ENCODE measurements at places on chromosomes 5 and 9.

GRCh38 chr9:100011062-100011681 is 87.6 kb downstream of the ERP44 start:
- DNase-seq, result peak; percentile 13

DNA sequence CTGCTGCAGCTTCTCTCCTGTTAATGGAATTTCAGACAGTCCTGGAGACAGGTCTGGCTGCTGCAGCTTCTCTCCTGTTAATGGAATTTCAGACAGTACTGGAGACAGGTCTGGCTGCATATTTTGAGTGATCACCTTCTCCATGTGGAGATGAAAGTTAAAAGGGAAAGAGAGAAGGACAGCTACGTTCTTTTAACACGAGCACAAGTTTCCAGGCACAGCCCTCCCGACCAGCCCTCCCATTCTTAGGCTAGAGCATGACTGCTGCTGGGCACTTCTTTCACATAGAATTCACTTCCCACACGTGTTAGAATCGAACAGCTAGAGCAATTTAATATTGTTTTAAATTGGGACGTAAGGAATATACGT is 133.3 kb upstream of the DMRT1 start:
- no peak for DNase-seq

DNA sequence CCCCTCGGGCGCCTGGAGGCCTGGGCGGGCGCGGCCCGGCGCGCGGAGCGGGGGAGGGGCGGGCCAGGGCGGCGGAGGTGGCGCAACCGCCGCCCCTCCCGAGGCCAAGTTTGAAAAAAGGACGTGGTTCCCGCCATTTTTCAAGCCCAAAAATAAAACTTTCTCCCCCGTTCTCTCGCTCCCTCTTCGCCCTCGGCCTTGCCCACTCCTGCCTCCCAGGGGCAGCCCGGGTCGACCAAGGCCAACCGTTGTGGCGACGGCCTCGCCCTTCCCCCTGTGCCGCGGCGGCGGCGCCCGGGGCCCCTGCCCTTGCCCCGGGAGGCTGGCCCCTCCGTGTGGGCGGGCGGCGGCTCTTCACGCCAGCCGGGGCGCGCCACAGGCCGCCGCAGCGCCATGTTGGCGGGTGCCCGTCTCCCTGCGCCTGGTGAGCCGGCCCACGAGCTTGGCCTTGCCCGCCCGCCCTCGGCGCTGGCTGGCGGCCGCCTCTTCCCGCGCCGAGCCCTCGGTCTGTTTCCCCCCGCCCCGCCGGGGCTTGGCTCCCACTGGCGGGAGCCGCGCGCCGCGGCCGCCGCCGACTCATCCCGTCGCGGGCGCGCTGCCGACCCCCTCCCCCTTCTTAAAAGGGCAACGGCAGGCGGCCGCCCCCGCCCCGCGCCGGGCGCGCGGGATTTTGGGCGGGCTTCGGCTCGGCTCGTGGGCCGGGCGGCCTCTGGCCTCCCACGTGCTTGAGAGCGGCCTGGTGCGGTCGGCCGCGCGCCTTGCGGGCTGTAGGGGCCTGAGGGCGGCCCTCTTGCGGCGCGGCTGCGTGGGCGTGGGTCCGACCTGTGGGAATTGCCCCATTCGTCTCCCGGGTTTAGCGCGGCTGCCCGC is 1.3 kb downstream of the ANP32B start:
- DNase-seq, result peak; percentile 62

GRCh38 chr9:100191264-100191663 is 92.2 kb downstream of the INVS start:
- no peak for DNase-seq

GRCh38 chr9:119675951-119676350 is 306.7 kb upstream of the BRINP1 start:
- no peak for DNase-seq

GRCh38 chr9:120368799-120369198 is 211.2 kb downstream of the CDK5RAP2 start:
- no peak for DNase-seq

- no peak for DNase-seq
Observed at GRCh38 chr9:112355427-112355897, 22.0 kb upstream of the PTBP3 start.

DNA sequence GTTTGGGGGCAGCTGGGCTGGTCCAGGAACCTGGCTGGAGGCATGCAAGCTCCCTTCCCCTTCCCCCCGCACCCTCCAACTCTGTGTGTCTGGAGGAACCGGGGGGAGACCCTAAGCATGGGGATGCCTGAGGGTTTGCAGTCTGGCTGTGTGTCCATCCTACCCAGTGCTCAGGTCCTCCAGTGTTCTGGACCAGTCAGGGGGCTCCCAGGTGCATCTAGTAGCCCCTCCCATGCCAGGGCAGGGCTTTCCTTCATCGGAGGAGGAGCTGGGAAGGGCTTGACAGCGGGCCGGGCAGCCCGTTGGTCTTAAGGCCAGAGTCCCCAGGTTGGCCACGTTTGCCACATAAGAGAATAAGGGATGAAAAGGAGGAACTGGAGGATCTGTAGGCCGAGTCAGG is 62.6 kb upstream of the IGFBPL1 start:
- DNase-seq, result no peak

DNA sequence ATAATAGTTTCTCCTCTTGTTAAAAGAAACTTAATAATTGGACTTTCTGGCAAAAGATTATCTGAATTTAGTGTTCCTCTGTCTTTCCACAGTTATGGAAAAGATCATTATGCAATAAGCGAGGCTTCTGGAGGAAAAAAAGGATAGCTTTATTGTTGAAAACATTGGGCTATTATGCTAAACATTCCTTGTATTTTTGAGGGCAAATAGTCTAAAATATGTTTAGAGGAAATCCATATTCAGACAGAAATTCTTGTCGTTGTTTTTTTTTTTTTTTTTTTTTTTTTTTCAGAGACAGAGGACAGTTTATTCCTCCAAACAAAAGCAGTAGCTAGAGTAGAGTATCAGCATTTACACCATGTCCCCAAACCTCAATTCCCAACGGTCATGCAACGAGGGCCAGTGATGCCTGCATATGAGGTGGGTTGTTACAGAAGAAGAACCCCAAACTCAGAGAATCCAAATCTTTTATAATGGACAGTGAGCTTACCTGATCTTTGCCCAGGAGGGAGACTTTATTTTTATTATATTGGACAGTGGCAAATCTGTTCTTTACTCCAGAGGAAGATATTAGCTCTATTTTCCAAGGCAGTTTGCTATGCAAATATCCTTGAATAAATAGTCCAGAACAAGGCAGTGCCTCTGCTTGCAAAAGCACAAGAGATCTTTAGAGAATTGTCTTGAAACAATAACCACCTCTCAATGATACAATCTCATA is 48.4 kb upstream of the CDK5RAP2 start:
- no peak for DNase-seq

GRCh38 chr9:105646879-105647594 is 15.2 kb upstream of the TAL2 start:
- DNase-seq, result no peak

GRCh38 chr9:80649001-80649420 is 1040.3 kb downstream of the TLE1 start:
- DNase-seq, result no peak

DNA sequence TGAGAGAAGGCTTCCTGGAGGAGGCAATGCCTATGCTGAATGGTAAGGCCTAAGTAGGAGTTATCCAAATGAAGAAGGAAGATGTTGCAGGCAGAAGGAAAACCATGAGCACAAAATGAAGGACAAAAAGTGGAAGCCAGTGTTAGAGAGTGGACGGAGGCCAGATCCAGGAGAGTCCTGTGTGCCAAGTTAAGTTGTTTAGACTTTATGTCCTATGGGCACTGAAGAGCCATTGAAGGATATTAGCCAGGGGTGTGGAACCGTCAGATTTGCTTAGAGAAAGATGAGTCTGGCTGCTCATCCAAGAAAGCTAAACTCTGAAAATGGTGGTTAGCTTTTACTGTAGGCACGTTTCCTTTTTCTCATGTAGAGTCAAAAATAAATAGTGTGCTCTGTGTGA is 254.7 kb downstream of the ADAMTSL1 start:
- DNase-seq, result no peak

DNA sequence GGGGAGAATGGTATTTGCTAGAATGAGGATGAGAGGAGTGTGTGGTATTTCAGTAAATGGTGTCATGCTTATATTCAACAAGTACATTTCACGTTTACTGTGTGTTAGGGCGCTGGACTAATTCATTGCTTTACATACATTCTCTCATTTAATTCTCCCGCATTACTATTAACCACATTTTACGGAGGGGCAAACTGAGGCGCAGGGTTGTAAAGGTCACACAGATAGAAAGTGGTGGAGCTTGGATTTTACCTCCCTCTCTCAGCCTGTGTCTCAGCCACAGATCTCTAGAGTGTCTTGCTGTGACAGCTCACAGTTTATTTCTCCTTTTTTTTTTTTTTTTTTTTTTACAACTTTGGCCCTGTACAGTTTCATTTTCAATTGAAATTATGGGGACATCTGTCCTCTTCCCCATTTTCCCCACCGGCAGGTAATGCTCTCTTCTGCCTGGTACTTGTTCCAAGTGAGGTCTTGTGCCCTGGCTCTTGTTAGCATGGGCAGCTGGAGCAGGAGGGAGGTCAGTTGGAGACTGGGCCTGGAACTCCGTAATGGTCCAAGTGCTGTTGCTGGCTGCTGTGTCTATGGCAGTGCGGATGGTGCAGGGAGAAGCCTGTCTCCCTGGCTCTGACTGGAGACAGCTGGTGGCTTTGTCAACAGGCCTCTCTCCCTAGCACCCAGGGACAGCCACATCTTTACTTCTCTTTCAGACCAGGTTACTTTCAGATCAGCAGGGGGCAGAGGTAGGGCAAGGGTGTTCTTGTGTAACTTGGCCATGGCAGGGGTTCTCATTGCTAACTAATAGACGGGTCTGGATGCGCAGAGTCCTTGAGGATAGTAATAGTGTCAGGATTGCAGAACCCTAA is 20.5 kb upstream of the NDST1 start:
- DNase-seq, result peak; percentile 30

- DNase-seq, result peak; percentile 13
Observed at GRCh38 chr9:71446473-71447411, 321.6 kb downstream of the CEMIP2 start.

GRCh38 chr5:37774912-37775483 is 64.8 kb downstream of the GDNF start:
- no peak for DNase-seq

- no peak for DNase-seq
Observed at GRCh38 chr5:66356011-66356565, 212.0 kb downstream of the SREK1 start.

DNA sequence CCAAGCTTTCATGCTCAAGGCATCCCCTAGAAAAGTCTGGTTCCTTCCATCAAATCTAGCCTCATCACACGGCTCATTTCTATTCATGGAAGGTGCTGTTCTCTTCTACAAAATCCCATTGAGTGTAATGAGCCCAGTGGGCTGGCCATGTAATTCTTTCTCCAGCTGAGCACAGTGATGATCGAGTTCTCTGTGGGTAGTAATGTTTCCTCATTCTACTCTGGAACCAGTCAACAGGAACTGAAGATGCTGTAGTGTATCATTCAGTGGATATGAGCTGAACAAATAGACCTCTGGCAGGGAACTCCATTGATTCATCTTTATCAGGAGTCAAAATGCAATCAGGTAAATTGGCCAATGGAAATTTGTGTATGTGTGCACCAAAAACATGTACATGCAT is 149.2 kb downstream of the LRRC70 start:
- DNase-seq, result no peak

DNA sequence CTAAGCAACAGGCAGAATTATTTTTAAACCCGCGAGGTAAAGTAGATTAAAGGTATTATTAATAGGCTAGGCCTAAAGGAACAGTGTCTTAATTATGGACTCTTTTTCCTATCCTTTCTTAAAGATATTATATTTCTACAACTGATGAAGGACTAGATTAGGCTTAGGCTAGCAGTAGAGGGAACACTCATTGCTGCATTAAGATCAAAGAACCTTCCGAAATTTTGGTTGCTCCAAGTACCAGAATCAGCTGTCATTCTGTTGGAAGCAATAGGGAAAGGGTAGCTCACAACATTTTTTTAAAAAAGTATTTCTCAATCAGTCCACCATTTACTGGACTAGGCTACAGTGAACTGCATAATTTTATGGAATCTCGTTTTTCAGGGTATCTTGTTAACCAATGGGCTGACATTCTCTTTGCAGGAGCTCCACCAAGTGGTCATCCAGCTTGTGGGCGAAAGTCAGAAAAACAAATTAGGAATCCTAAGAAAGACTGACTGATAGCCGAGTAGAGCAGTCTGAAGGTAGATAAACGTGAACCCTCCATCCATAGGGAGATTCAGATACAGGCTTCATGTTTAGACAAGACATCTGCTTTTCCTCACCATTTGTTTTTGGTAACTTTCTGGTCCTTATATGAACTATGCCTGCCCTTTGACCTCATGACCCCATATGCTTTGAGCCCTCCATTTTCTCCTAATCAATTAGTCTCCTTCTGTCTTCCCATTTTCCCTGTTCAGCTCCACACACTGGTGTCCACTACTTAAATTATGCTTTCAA is 103.6 kb upstream of the CHD1 start:
- DNase-seq, result peak; percentile 51

- DNase-seq, result no peak
Observed at GRCh38 chr5:3277590-3278196, 317.9 kb upstream of the IRX1 start.

GRCh38 chr5:175501759-175502158 is 23.4 kb downstream of the SFXN1 start:
- DNase-seq, result no peak

- no peak for DNase-seq
Observed at GRCh38 chr5:154728939-154729588, 26.1 kb upstream of the LARP1 start.

DNA sequence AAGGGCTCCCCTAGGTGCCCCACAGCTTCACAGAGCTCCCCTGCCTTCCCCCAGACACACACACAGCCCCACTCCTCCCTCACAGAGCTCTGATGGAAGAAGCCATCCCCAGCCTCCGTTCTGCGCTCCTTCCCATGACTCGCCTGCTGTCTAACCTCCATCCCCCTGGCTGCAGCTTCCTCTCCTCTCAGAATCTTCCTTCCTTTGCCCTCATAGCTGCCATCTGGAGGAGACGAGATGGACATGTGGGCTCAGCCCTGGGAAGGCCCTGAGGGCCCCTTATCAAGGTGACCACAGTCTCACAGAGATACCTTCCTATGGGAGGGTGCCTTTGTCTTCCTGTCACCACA is 94.3 kb downstream of the PCDH1 start:
- no peak for DNase-seq

DNA sequence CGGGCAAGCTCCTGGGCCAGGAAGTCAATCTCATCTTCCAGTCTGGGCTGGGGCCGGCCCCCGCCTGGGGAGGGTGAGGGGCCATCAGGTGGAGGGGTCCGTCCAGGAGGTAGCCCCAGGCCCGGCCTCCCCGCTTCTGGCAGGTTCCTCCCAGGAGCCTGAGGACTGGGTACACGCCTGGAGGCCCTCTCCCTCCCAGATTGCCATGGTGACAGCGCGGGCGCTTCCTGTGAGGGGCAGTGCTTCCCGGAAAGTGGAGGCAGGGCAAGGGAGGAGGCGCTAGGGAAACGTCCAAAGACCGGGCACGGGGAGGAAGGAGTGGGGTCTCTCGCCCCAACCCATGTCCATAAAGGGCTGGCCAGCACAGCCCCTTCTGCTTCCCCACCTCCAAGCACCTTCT is 4.9 kb downstream of the NPDC1 start:
- DNase-seq, result no peak

All from GDM1 (cell line).